Activated naive CD4-positive, alpha-beta T cell treated with anti-CD3 and anti-CD28 coated beads for 36 hours (primary cell): ENCODE measurements at places on chromosomes 3 and 15. TPM values are rescaled to one million over a fixed set of nuclear protein-coding genes. Genes with fewer than 3 reads are reported as not detected.

- peak; percentile 44 for DNase-seq
- H3K4me3 ChIP-seq: no peak overlapping the region
- H3K27ac ChIP-seq: peak overlapping the region; percentile 80
- peaks cover 82% of the 10 kb centered on the region for H3K4me1 ChIP-seq
- H3K36me3 ChIP-seq: peaks cover 71% of the 10 kb centered on the region
- H3K27me3 ChIP-seq: no peaks in the 10 kb centered on the region
Observed at GRCh38 chr3:16378920-16379319, 113.9 kb downstream of the OXNAD1 start.

DNA sequence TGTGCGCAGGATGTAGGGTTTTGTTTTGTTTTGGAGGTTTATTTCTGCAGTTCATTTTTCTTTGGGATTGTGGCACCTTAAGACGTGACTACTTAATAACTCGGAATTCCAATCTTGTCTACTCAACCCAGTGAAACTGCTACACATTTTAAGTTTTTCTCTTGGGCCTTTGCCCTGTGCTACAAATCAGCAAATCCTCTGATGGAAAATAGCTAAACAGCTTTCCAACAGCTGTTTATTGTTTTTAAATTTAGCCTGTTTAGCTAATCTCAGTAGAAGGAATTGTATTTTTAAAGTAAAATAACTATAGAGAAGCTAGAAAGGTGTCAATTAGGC, 48.4 kb downstream of the OPA1 start:
- H3K27me3 ChIP-seq: no peaks in the 10 kb centered on the region
- DNase-seq: no peak
- H3K36me3 ChIP-seq: peaks cover 20% of the 10 kb centered on the region
- H3K27ac ChIP-seq: no peak overlapping the region

DNA sequence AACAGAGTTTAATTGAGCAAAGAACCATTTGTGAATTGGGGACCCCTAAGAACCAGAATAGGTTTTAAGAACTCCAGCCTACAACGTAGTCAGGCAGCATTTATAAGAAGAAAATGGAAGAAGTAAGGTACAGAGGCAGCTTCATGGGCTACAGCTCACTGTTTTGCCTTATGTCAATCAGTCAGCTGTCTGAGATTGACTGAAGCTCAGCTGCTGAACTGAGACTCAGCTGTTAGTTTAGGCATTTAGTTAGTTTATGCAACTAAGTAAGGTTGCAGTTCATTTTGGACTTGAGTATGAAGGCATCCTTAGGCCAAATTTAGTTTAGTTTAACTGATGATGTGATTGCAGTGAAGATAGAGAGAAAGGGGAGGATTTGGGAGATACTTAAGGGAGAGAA, 34.1 kb upstream of the RASA2 start:
- H3K27me3 ChIP-seq: no peaks in the 10 kb centered on the region
- no peaks in the 10 kb centered on the region for H3K36me3 ChIP-seq
- peaks cover 20% of the 10 kb centered on the region for H3K4me1 ChIP-seq
- DNase-seq: no peak

DNA sequence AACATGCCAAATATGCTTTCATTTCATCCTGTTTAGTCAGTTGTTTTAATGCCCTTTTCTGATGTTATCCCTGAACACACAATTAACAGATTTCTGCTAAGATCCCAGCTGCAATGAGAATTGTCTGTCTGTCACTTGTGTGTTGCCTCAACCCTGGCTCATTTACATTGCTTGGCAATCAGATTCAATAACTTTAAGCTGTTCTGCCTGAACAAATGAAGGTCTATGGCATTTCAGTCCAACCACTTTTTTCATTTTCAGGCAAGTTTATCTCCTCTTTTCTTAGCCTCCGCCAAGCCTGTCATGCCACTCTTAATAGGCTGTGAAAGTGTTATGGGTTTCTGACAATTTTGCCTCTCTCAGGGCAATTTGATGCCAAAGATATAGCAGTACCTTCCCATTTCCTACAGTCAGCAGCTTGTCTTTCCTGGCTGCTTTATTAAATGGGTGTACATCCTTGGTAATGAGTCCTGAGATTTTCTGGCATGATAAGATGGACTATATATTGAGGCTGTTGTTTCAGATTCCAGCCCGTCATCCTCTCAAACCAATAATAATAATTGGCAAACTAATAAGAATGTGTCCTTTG, 68.7 kb upstream of the ADAMTS9 start:
- H3K4me1 ChIP-seq: no peaks in the 10 kb centered on the region
- H3K4me3 ChIP-seq: no peak overlapping the region
- H3K27ac ChIP-seq: no peak overlapping the region
- peaks cover 3% of the 10 kb centered on the region for H3K27me3 ChIP-seq
- H3K36me3 ChIP-seq: no peaks in the 10 kb centered on the region
- DNase-seq: no peak

DNA sequence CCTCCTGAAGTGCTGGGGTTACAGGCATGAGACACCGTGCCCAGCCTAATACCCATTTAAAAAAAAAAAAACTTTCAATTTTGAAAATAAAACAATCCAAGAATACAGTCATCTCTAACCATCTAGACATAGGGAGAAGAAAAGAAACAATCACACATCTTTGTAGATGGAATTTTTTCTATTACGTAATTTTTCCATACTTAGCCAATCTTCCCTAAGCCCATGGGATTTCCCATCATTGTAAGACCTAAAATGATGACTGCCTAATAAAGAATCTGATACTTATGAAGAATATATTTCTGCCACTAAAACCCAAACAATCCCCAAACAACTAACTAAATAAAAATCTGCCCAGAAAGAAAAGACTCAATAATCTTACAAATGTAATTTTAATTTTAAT, 88.7 kb downstream of the CBLB start:
- H3K4me1 ChIP-seq: peaks cover 61% of the 10 kb centered on the region
- no peak for DNase-seq
- H3K4me3 ChIP-seq: no peak overlapping the region
- H3K27me3 ChIP-seq: no peaks in the 10 kb centered on the region

The FGF7 gene
- not detected for total RNA-seq

The GOLGA6A gene
- total RNA-seq: 0.14 TPM
